PC-9 (cell line): ENCODE measurements at places on chromosomes 3 and 15. TPM values are rescaled to one million over a fixed set of nuclear protein-coding genes. Genes with fewer than 3 reads are reported as not detected.

GRCh38 chr15:55279746-55280351 is 9.8 kb downstream of the RAB27A start:
- H3K27me3 ChIP-seq = no peaks in the 10 kb centered on the region
- DNase-seq = peak; percentile 30
- H3K27ac ChIP-seq = peak overlapping the region; percentile 82
- peaks cover 36% of the 10 kb centered on the region for H3K4me1 ChIP-seq
- no peaks in the 10 kb centered on the region for H3K36me3 ChIP-seq

The AADACL2 gene
- not detected in 2 replicates for total RNA-seq

DNA sequence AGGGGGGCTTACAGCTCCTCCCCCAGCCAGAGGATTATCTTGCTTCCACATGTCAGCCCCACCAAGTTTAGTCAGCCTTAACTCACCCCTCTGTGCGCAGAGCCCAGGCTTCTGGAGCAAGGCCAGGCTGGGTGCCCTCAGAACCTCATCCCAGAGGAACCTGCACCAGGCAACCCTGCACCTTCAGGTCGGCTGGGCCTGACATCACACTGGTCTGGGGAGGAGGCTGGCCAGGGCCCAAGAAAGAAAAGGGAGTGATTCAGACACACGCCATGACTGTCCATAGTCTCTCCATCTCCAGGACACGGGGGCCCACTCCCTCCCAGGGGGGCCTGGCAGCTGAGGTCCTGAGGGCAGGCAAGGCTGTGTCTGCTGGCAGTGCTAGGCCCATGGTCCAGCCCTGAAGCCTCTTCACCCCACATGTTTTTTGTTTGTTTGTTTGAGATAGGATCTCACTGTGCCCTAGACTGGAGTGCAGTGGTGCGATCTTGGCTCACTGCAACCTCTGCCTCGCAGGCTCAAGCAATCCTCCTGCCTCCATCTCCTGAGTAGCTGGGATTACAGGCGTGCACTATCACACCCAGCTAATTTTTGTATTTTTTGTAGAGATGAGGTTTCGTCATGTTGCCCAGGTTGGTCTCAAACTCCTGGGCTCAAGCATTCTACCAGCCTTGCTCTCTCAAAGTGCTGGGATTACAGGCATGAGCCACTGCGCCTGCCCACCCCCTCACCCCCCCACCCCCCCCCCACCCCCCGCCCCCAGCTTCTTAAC is 11.1 kb downstream of the TNK2 start:
- peaks cover 34% of the 10 kb centered on the region for H3K4me1 ChIP-seq
- no peak overlapping the region for H3K4me3 ChIP-seq
- DNase-seq = peak; percentile 76

DNA sequence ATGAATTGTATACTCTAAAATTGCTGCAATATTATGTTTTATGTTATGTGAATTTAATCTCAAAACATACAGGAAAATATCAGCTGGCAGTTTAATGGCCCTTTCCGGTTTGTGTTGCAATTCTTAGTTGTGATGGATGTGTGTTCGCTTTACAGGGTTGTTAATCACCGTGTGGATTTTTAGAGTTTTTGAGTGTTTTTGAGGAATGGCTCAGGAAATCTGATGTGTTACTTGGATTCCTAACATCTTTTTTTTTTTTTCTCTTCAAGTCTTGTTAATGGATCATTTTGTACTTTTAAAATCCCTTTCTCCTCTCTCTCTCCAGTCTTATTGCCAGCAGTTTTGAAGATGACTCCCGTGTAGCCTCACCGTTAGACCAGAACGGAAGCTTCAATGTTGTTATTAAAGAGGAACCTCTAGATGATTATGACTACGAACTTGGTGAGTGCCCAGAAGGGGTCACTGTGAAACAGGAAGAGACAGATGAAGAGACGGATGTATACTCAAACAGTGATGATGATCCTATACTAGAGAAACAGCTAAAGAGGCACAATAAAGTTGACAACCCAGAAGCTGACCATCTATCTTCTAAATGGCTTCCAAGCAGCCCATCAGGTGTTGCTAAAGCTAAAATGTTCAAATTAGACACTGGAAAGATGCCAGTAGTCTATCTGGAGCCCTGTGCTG is 35.7 kb downstream of the MGA start:
- DNase-seq = no peak
- H3K27ac ChIP-seq = no peak overlapping the region
- no peaks in the 10 kb centered on the region for H3K27me3 ChIP-seq

The CHSY1 gene
- 10.3 and 10.7 TPM in 2 replicates for total RNA-seq

The CCDC50 gene
- 106 and 118 TPM in 2 replicates for total RNA-seq

GRCh38 chr3:108152274-108152673 is 61.4 kb upstream of the CD47 start:
- DNase-seq = no peak
- no peaks in the 10 kb centered on the region; the same call in 1 of the 2 replicates for H3K4me1 ChIP-seq
- H3K36me3 ChIP-seq = no peaks in the 10 kb centered on the region
- H3K4me3 ChIP-seq = no peak overlapping the region
- no peaks in the 10 kb centered on the region for H3K27me3 ChIP-seq

The ADAMTSL3 gene
- 3.2 and 5.0 TPM in 2 replicates for total RNA-seq

DNA sequence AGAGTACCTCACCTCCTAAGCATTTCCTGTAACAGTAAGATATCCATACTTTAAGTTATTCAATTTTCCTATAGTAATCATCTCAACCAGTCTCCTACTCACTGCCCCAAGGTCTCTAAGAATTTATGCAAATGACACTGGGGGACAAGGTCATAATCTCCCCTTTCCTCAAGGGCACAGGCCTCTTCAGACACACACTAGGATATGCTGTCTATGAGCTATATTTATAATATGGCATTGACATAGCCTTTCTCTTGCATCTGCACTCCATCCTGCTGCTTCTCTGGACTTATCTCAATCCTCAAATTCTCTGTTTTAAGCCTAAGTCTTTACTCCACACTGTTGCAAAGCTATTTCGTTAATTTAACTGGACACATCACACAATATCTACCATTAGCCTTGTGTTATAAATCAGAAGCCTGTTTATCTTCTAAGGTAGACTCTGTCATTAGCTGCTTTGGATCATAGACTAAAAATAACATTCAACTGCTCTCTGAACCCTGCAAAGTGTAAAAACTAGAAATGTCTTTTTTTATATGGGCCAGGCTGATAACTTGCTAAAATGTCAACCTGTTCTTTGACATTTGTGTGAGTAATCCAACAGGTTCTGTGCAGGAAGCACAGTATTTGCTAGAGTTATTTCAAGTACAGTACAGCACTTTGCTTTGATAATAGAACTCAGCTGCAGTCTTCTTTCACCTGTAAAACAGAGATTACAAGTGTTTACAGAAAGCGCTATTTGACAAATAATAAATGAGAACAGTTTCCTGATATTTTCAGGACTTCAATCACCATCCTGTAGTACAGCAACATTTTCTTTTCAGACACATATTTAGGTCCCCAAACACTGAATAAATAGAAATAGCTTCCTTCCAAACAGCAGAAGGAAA is 17.8 kb upstream of the SEC62 start:
- H3K27me3 ChIP-seq = no peaks in the 10 kb centered on the region
- H3K4me1 ChIP-seq = no peaks in the 10 kb centered on the region
- DNase-seq = no peak
- H3K27ac ChIP-seq = no peak overlapping the region

DNA sequence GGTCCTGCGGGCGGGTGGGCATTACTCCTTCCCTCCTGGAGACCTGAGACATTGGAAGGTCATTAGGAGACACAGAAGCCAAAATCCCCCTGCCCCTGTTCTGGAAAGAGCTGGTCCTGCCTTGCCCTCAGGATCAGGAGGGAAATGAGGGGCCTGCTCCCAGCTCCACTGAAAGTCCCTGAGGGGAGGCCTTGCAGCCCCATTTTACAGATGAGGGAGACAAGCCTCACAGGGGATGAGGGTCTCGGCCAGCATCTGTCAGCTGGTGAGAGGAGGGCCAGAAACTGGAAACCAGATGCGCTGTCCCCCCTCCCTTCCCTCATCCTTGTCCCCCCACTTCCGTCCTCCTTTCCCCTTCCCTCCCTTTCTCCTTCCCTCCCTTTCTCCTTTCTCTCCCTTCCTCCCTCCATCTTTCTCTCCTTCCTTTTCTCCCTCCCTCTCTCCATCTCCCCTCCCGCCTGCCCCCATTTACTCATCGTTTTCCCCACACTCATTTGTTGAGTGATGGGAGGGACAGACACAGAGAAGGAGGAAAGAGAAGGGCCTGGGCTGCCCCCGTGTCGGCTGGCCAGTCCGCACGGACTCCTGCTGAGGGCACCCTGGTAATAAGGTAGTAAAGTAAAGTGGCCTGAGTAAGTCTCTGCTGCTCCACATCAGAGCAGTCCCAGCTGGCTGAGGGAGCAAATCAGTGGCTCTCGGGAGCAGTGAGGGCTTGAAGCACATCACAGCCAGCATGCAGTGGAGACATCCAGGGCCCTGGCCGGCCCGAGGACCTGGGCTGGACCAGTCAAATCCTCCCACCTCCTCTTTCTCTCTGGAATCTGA is 112.4 kb upstream of the ALDH1A3 start:
- no peak for DNase-seq
- H3K4me1 ChIP-seq = 0 out of 2 replicates have a peak, but pooled peaks cover 7% of the 10 kb centered on the region
- H3K27ac ChIP-seq = no peak overlapping the region
- no peaks in the 10 kb centered on the region for H3K27me3 ChIP-seq
- no peaks in the 10 kb centered on the region for H3K36me3 ChIP-seq
